ENCODE measurements at places on chromosomes 3 and 15.

GRCh38 chr3:9129365-9129764 is 120.1 kb downstream of the SRGAP3 start:
- DNase-seq, result no peak

DNA sequence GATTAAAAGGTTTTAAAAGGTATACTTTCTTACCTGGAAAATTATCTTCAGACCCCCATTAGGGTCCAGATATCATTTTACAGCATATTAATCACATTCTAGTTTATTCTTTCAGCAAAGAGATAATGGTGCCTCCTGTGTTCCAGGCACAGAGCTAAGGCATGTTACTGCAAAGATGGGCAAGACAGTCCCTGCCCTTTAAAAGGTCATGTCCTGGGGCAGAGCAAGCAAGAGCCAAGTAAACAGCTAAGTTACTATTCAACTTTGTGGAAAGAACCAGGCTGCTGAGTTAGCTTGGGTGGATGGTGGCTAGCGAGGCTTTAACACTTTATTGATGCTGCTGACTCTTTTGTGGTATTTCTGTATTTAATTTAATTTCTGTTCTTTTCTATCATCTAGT is 75.0 kb downstream of the LRRC28 start:
- DNase-seq, result no peak

- DNase-seq, result no peak
Observed at GRCh38 chr3:179196700-179197099, 48.5 kb downstream of the PIK3CA start.

DNA sequence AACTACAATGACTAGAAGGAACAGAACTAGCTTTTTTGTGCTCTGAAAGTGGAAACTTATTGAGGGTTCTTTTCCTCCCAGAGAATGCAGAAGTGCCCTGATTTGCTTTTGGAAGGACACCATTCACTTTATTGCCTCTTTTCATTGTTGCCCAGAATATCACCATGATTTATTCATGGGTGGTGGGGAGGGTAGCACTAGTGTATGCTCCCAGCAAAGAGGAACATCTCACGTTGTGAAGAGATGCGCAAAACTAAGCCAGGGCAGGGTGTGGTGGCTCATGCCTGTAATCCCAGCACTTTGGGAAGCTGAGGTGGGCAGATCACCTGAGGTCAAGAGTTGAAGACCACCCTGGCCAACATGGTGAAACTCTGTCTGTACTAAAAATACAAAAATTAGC is 31.4 kb downstream of the FLNB start:
- no peak for DNase-seq

GRCh38 chr3:33629219-33629618 is 88.8 kb downstream of the CLASP2 start:
- DNase-seq, result no peak

DNA sequence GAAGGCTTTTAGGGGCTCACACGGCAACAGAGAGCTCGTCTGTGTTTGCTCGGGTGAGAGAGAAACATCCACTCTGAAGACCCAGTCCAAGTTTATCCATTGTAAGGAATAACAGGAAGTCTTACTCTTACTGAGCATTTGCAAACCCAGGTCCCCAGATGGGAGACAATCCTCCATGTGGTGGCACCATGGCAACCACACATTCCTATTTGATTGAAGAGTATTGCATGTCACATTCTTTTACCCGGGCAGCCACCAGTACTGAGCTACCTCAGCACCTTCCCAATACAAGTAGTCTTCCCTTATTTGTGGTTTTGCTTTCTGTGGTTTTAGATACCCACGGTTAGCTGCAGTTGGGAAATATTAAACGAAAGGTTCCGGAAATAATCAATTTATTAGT is 302.9 kb upstream of the RASGRP1 start:
- no peak for DNase-seq

DNA sequence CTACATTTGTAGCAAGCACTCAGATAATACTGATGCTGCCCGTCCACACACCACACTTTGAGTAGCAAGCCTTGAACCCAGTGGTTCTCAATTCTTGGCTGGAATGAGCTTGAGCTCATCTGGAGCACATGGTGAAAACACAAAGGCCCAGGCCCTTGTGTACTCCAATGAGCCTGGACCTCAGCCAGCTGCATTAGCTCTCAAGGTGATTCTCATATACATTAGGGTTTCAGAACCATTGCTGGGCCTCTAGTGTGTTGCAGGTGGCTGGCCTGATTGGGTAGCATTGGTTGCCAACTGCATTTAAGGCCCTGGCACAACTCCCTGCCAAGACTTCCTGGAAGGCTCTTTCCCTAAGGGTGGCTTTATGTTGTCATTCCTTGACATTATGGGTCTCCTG is 23.4 kb upstream of the ZFAND6 start:
- DNase-seq, result no peak

GRCh38 chr3:149736953-149737205 is 15.4 kb downstream of the COMMD2 start:
- DNase-seq, result no peak

- no peak for DNase-seq
Observed at GRCh38 chr15:31341071-31341470, 14.4 kb downstream of the KLF13 start.

GRCh38 chr3:168583977-168584376 is 488.3 kb upstream of the GOLIM4 start:
- DNase-seq, result no peak

DNA sequence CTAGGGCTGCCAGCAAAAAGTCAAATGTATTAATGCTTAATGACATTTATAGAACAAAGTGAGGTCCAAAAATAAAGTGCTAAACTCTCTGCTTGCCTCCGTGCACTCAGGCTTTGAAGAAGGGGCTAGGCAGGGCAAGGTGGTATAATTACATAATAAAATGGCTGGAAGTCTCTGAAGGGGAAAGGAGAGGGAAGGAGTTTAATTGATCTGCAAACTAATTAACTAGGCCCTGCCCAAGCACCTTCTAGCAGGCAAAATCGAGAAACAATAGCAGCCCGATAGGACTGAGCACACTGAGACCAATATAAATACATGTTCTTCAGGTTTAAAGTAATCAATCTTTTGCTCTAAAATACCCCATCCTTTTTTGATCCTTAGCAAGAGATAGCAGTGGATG is 13.0 kb downstream of the DIS3L start:
- no peak for DNase-seq

DNA sequence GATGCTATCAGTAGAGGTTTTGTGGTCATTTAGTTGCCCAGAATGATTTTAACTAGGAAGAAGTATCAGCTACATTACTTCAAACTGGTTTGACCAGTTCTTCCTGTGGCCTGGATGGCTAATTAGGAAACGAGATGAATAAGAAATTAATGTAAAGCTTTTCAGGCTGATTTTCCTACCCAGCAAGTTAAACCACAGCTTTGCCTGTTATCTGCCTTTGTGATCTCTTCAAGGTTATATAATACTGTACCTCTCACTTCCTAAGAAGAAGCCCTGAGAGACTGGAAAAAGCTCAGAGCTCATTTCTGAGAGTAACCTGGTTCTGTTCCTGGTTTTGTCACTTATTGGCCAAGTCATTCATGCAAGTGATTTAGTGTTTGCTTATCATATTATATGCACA is 782.2 kb upstream of the GOLIM4 start:
- no peak for DNase-seq

GRCh38 chr15:47725906-47726305 is 8.6 kb downstream of the SEMA6D start:
- DNase-seq, result no peak

- DNase-seq, result no peak
Observed at GRCh38 chr15:35813573-35813972, 267.6 kb upstream of the DPH6 start.

GRCh38 chr3:160401291-160402095 is 2.0 kb downstream of the SMC4 start:
- DNase-seq, result no peak

GRCh38 chr3:4261406-4261805 is 41.8 kb upstream of the SETMAR start:
- DNase-seq, result no peak

DNA sequence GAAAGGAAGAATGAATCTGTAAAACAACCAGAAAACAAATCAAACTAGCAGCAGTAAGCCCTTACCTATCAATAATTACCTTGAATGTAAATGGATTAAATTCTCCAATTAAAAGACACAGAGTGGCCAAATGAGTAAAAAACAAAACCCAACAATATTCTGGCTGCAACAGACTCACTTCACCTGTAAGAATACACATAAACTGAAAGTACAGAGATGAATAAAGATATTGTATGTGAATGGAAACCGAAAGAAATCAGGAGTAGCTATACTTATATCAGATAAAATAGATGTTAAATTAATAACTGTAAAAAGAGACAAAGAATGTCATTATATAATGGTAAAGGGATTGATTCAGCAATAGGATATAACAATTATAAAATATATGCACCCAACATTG is 514.5 kb upstream of the DPPA4 start:
- DNase-seq, result no peak

DNA sequence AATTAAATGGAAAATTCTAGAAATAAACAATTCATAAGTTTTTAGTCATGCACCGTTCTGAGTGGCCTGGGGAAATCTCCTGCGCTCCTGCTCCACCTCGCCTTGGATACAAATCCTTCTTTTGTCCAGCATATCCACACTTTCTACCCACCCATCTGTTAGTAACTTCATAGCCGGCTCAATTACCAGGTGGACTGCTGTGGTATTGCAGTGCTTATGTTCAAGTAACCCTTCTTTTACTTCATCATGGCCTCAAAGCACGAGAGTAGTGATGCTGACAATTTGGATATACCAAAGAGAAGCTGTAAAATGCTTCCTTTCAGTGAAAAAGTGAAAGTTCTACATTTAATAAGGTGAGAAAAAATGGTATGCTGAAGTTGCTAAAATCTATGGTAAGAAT is 142.3 kb upstream of the CHL1 start:
- DNase-seq, result no peak

DNA sequence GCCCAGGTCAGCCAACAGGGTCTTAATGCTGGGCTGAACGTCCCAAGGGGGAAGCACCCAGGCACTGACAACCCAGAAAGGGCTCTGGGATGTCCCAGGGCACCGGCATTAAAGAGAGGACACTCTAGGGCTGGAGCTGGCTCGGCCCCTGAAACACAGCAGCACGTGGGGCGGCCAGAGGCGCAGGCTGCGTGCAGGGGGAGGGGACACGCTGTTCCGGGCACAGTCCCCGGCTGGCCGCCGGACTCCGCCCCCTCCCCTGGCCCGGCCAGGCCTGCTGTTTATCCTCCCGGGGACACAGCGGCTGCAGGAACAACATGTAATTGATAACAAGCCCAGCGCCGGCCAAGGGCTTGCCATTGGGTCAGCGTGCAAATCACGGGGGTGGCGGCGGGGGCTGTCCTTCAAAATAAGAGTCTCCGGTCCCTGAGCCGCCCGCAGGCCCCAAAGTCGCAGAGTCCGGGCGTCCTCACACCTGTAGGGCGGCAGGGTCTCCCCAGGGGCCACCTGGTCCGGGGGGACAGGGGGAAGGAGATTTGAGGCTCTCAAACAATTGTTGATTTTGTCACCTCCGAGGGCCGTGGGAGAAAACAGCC is 1.3 kb downstream of the KLF15 start:
- no peak for DNase-seq

GRCh38 chr3:81864272-81864671 is 102.8 kb upstream of the GBE1 start:
- no peak for DNase-seq

GRCh38 chr3:42024591-42025351 is 62.9 kb upstream of the ULK4 start:
- DNase-seq, result no peak
